ENCODE measurements at places on chromosomes 3 and 15.
A peak's percentile ranks its signal among the peaks of the same experiment; 100 is the strongest.

GRCh38 chr3:186354100-186354499 lies 7.9 kb downstream of the DGKG start:
- DNase-seq = no peak

- no peak for DNase-seq
Measured at GRCh38 chr3:104133630-104134029, 1233.1 kb upstream of the ALCAM start.

GRCh38 chr3:4979428-4980228 lies at the start of gene BHLHE40:
Gene BHLHE40 (plus strand): TSS chr3:4979437. CDS start chr3:4979719, 282 bp downstream.
- DNase-seq = peak; percentile 52

GRCh38 chr15:87816811-87817210 lies 439.7 kb downstream of the NTRK3 start:
- DNase-seq = no peak

DNA sequence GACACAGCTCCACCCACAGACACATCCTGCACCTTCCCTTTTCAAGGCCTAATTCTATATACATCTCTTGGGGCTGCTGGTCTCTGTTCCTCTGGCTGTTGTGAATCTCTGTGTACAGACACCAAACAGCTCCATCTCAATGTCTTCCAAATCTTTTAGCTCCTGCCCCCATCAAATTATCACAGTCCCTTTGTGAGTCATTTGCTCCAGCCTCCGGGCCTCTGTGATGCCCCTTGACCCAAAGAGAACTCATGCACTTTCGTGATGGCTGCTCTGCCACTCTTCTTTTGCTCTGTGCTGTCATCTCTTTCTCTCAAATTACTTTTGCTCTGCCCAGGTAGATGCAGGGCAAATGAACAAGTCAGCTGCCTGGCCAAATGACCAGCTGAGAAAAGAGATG lies 369.0 kb upstream of the CDIN1 start:
- no peak for DNase-seq

GRCh38 chr15:58334803-58335202 lies 97.0 kb upstream of the LIPC start:
- no peak for DNase-seq

- DNase-seq = no peak
Measured at GRCh38 chr3:197204736-197205135, 93.7 kb downstream of the DLG1 start.

DNA sequence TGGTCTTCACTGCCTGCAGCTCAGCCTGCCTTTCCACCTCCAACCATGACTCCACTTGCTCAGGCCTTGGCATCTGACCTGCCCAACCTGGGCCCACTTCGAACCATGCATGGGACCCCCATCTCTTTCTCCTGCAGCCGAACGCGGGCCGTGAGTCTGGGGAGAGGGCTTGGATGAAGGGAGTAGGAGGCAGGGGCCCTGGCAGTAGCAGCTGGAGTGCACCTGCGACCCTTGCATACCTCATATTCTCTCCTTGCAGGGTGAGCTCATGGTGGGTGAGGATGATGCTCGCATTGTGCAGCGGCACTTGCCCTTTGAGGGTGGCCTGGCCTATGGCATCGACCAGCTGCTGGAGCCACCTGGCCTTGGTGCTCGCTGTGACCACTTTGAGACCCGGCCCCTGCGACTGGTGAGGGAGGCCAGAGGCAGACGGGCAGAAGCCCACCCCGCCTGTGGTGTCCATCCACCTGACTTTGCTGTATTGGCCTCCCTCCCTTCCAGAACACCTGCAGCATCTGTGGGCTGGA lies 13.5 kb downstream of the NT5DC2 start:
- no peak for DNase-seq

DNA sequence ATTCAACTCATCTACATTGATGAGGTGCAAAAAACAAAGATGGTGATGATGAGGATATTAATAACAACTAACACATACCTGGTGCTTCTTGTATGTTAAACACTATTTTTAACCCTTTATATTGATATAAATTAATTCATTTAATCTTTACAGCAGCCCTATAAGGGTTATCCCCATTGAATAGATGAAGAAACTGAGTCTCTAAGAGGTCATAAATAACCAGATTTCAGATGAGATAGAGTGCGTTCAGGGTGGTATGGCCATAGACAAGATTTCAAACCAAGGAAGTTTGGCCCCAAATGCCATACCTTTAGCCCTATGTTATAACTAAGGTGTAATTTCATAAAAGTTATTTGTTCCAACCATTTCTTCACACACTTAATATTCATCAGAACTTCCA lies 82.6 kb downstream of the CMSS1 start:
- no peak for DNase-seq

GRCh38 chr3:18559331-18559842 lies 134.2 kb upstream of the SATB1 start:
- peak; percentile 47 for DNase-seq

DNA sequence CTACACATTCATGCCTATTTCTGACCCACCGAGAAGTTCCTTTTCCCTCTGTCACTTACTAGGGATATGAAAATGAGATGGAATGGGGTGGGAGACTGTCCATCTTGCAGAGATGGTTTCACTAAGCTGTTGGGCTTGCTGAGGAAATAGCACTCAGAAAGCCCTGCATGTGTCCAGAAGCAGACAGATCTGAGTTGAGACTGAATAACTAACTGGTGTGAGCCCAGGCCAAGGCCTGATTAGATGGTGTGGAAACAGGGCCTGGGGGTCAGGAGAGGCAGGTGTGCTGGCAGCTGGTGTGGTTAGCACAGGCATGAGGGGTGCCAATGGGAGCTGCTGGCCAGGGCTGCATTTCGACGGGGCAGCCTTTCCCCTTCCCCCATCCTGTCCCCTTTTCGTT lies 72.1 kb downstream of the CLSTN2 start:
- DNase-seq = peak; percentile 58

- DNase-seq = no peak
Measured at GRCh38 chr3:120472121-120472844, 21.5 kb upstream of the FSTL1 start.

DNA sequence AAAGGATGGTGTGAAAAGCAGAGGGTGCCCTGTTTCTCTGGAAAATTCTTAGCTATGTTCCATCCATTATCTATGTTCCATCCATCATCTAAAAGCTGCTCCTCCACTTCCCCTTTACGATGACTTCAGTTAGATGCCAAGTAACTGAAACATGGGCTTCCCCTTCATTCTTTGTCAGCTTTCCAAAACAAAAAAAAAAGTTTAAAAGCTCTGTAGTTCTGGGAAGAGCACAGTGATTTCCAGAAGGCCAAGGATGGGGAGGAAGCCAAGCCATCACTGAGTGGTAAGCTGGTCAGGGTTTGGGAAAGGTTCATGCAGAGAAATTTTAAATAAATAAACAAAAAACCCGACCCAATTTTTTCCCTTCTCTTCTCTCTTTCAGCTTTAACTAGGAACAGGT lies 111.5 kb downstream of the CFAP44 start:
- no peak for DNase-seq

- DNase-seq = no peak
Measured at GRCh38 chr3:14789640-14790285, 29.0 kb upstream of the FGD5 start.

DNA sequence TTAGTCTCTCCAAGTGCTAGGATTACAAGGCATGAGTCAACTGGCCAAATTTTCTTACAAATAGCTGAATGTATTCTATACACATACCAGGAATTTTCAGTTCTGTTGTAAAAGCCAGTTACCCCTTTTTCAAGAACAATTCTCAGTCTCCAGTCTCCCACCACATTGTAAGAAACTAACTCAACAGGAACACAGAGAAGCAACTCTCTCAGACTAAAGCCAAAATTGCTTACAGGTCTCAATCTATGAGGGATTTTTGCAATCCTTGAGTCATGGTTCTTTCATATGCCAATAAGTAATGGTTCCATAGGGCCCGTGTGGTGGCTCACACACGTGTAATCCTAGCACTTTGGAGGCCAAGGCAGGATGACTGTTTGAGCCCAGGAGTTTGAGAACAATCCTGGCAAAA lies 8.5 kb downstream of the IP6K2 start:
- DNase-seq = no peak

GRCh38 chr3:178270838-178271237 lies 265.4 kb upstream of the KCNMB2 start:
- no peak for DNase-seq

GRCh38 chr3:160747422-160747821 lies 8.6 kb upstream of the PPM1L start:
- no peak for DNase-seq

DNA sequence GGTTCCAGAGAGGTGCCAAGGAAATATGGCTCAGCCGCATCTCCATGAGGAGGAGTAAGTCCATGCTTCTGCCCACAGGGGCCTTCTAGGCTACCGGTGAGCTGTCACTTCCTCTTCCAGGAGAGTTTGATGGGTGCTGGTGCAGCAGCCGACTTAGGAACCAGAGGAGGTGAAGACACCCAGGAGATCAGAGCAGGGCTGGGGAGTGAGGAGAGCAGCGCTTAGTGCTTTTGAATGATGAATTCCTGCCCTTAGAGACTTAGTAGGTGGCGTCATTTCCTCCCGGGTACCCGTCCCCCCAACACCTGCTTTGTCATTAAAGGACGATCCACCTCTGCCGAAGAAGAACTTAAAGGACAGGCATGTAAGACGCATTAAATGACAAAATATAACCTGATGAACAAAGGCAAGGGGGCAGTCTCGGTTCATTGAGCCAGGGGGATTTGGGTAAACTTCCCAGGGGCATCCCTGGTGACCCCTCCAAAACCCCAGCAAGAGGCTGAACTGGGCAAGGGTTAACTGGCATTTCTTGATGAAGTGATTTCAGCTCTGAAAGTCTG lies 67.6 kb downstream of the HES1 start:
- no peak for DNase-seq

DNA sequence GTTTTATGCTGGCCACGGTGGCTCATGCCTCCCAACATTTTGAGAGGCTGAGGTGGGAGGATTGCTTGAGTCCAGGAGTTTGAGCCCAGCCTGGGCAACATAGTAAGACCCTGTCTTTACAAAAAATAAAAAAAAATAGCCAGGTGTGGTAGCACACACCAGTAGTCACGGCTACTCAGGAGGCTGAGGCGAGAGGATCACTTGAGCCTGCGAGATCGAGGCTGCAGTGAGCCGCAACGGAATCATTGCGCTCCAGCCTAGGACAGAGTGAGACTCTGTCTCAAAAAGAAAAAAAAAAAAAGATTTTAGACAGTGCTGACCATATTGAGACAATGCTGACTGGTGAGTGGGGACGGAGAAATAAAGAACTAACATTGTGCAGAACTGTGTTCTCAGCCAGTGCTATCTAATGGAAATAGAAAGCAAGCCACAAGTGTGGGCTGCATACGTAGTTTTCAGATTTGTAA lies 67.2 kb downstream of the ST6GAL1 start:
- no peak for DNase-seq

DNA sequence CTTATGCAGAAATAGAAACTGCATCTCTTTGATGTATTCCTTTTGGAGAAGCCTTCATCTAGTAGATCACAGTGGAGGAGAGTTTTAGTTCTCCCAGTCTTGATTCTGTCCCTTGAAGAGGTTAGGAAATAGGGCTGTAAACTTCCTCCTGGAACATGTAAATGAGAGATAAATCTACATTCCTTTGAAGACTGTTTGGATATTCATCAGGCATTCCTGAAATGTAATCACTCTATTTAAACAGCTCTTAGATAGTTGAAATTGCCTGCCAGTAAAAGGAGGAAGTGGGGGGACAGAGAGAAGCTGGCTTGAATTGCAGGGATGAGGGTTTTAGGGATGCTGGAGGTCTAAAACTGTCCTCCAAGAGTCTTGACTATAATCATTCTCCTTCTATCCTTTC lies 254.3 kb upstream of the LRRC3B start:
- DNase-seq = no peak

DNA sequence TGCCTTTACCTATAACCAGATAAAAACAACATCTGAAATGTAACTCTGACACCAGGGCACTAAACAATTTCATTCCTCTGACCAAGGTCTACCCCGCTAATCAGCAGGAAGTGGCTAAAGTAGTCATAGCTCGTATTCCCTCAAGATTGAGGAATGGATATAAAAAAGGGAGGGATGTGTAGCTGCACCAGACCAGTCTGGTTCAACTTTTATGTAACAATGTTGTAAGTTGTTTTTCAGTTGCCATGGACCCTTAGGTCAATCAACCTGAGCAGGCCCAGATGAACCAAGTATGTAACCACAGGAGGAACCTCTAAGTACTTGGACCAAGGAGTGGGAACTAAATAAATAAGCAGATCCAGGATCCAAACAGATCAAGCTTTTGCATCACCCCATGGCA lies 28.4 kb upstream of the IFT57 start:
- no peak for DNase-seq

GRCh38 chr15:56679225-56679624 lies 54.1 kb downstream of the ZNF280D start:
- no peak for DNase-seq

GRCh38 chr15:94412979-94413746 lies 181.8 kb downstream of the MCTP2 start:
- no peak for DNase-seq

DNA sequence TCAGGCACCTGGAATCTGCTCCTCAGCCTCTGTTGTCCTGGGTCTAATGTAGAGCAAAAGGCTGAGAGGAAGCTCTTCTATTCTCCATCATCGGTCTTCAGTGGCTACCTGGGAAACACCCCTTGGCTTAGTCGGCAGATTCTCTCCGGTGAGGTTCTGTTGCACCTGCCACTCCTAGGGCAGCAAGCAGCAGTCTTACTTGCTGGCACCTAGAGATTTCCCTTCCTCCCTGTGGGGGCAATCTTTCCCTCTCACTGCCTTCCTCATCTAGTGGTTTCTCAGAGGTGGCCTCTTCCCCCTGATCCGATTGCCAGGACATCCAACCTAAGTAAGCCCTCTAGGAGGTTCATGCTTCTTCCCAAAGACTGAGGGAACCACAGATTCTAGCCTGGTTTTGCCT lies 60.8 kb downstream of the PLS1 start:
- DNase-seq = no peak

GRCh38 chr3:110932567-110932966 lies 139.0 kb upstream of the NECTIN3 start:
- peak; percentile 61 for DNase-seq

DNA sequence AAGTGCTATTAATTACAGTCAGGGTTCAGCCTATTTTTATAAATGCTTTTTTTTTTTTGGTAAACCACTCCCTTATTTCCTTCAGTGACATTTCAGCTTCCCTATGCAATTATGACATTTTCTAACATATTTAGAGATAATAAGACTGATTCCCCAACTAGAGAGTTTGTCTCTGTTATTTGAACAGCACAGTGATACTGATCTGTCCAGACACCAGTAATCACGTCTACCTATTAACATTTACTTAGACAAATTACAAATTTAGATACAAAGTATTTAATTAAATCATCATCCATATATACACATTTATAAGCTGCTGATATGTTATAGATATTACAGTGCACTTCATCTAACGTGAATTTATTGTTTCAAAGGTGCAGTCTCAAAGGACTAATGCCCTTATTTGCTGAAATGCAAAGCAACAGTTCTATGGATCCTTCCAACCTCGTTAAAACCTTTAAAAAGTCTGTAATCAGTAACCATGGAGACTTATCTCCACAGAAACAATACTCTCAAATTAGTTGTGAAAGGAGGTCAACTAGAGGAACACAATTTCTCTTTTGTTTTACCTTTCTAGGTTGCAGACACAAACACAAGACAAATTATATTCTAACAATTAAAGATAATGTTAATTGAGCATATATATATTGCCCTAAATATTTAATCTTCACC lies 1531.1 kb downstream of the SI start:
- peak; percentile 30 for DNase-seq
